ENCODE measurements at places on chromosomes 6 and 20.

DNA sequence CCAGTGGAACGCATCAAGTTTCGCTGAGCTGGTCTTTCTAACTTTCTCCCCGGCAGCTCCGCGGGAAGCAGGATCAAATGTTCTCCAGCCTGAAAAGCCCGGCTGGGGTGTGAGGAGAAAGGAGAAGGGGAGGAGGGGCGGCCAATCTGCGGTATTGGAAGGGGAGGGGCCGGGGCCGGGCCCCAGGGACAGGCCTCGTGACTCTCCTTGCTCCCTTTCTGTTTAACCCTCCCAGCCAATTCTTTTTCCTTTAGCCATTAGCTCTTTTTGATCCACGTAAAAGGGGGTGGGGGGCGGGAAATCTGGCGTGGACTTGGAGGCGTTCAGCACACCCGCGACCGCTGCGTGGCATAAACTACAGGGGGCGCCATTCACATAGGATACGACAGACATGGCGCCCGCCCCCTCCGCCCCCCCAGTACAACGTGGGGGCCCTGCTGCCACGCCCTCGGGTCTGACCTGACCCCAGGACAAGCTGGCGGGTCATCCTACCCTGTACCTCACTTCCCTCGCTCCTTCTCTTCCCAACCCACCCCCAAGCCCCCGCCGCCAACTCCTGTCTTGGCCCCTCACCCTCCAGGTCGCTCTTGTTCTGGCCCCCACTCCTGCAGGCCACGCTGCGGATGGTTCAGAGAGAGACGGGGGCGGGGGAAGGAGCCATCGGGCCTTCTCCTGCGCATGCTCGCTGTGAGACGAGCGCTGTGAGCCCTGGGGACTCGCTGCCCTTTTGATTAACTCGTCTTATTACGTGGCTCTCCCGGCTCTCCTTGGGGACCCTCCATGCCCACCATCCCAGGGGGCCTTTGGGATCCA is 7.8 kb upstream of the MDGA1 start:
- DNase-seq, result no peak

DNA sequence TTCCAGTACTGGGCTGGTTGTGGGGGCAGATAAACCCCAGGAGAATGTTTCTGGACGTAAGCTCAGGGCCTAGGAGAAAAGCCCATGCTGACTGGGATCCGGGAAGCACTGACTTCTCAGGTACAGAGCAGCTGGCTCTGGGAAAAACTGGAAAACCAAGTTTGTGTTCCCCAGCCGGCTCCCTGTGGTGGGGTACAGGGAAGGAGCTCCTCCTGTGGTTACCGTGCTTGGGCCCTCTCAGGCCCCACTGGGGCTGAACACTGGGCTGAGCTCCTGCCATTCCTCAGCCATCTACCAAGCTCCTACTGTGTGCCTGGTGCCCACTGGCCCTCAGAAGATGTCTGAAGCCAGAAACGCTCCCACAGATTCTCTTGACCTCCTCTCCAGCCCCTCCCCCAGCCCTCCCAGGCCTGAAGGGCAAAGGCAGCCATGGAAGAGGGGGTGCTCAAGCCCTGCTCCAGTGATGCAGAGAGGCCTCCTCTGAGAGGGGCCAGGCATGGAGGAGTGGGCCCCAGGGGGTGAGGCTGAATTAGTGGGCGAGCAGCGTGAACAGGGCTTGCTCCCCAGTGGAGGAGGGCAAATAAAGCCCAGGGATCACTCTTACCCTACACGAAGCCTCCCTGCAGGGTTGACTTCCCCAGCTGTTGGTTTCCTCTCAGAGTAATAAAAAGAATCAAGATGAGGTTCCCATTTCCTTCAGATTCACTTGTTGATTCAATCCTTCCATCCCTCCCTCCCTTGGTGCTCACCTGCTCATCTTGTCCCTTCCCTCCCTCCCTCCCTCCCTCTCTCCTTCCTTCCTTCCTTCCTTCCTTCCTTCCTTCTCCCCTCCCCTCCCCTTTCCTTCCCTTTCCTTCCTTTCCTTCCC is 100.0 kb downstream of the VEGFA start:
- no peak for DNase-seq

DNA sequence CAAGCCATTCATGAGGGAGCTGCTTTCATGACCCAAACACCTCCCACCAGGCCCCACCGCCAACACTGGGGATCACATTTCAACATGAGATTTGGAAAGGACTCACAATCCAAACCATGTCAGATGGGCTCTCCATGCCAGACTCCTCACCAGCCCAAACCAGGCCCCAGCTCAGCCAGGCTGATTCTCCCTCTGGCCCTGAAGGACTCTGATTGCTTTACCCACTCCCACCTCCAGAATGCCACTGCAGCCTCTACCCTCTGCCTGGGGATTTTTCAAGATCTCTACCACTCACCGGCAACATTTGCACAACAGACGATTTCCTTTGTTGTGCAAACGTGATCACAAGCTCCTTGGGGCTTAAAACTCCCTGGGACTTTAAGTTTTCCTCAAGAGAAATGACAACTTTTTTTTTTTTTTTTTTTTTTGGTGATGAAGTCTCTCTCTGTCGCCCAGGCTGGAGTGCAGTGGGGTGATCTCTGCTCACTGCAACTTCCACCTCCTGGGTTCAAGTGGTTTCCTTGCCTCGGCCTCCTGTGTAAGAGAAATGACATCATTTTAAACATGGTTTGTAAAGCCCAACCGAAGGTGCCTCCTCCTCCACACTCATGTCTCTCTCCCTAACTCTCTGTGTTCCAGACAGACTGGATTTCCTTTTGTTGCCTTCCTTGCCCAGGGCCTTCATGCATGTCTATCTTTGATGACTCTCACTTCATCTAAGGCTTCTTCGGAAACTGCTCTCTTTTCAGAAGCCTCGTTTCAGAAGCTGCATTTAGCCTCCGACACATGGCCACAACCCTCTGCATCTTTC is 147.0 kb downstream of the CDH26 start:
- DNase-seq, result no peak

DNA sequence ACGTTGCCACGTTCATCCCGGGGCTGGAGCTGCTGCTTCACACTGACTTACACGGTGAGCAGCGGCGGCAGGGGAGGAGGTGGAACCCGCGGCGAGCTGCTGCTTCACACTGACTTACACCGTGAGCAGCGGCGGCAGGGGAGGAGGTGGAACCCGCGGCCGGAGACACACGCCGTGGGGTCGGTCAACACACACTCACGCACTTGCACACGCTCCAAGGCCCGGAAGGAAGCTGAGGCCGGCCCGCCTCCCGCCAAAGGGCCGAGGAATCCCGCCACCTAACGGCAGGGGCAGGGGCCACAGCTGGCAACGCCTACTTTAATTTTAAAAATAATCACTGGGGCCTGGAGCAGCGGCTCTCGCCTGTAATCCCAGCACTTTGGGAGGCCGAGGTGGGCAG is 94.4 kb upstream of the FOXC1 start:
- DNase-seq, result no peak

DNA sequence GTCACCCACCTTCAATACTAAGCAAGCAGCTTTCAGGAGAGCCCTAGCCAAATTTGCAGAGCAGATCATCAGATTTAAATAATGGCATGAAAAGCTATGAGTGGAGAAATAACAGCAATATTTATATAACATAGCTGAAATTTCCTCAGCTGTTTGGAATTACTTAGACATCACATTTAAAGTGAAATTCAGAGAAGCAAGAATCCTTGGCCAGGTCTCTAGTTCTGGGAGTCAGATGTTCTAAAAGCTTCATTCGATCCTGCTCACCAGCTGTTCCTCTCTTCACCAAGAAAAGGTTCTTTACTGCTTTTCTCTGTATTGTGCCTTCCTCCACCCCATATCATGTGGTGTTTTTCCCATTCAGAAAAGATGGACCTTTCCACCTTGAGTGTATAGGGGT is 152.3 kb upstream of the JAG1 start:
- DNase-seq, result no peak

DNA sequence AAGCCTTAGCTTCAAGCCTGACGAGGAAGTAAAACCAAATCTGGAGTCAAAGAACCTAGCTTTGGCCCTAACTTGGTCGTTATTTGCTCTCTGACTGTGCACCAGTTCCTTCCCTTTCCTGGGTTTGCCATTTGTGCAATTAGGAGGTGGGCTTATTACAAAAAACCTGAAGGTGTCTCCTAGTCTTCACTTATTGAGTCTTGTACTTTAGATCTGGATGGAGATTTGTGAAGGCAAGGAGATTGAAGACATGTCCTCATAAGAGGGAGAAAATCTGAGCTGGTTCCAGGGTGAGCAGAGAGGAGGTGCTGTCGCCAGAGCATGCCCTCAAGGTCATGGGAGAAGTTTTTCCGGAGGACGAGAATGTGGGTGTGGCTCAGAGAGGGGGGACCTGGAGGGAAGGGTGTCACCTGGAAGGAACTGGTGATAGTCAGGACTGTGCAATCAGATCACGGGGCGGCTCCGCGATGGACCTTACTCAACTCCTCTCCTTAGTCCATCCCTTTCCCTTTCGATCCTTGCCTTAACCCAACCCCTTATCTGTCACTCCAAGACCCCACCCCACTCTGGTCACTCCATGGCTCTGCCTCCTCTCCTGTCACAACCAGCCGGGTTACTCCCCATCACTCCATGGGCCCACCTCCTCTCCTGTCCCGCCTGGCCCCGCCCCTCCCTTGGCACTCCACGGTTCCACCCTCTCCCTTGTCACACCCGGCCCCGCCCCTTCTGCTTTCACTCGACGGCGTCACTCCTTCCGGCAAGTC is 588 bp upstream of the ACSS2 start:
- DNase-seq, result peak; percentile 95

DNA sequence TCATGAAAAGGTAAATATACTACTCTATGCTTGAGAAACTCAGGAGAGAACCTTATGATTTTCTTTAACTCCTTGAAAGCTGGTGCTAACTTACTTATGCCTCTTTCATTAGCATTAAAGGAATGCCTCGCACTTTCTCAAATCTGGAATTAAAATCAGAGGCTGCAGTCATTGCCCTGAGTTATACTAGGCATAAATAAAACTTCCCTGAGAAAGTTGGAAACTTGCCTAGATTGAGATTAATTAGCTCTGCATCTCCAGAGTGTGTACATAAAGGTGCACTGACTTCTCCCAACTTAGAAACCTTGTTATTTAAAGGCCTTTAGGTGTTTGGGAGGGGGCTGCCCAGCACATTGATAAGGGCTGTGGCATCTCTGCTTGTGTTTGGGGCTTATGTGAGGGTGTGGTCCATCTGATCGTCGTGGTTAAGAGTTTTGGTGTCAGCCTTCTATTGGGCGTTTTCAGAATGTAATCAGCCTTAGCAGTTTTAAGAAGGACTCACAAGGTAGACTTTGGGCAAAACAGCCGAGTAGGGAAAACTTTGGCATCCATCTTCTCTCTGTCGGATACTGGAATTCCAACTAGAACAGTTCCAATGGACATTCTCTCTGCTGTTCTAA is 32.1 kb upstream of the CCN6 start:
- DNase-seq, result no peak

GRCh38 chr6:167163476-167164011 is 5.8 kb upstream of the GPR31 start:
- DNase-seq, result no peak

DNA sequence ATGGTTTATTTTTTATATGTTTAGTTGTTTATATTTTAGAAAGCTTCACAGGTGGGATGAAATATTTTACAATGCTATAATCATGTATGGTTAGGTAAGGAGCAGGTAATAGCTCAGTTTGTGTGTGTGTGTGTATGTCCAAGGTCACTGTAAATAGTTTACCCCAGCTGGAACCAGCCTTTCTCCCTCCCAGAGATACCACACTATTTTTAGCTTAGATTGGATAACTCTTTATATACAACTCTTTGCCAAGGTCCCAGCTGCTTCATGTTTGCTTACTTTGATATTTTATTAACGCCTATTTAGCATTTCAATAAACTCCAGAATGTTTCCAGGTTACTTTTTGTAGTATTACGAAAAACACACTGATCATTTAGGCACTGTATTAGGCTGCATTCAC is 1.8 kb upstream of the PEX7 start:
- no peak for DNase-seq

- no peak for DNase-seq
Measured at GRCh38 chr6:43172104-43173007, 1.3 kb downstream of the SRF start.

DNA sequence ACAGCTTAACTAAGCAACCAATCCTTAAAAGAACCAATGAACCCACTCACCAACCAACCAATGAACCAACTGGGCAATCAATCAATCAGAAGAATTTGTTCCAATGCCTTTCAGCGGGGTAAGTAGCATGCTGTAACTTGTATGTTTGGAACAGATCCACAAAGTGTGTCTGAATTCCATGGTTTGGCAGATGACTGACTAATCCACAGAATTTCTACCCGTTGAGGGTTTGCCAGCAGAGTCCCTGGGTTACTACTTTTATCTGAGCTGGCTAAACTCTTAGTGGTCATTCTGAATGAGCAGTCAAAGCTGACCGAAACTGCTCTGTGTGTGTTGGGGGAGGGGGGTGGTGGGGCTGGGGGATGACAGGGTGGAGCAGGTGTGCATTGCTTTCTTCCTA is 125.0 kb upstream of the JAG1 start:
- DNase-seq, result no peak

- no peak for DNase-seq
Measured at GRCh38 chr6:151629791-151630190, 136.0 kb downstream of the CCDC170 start.

DNA sequence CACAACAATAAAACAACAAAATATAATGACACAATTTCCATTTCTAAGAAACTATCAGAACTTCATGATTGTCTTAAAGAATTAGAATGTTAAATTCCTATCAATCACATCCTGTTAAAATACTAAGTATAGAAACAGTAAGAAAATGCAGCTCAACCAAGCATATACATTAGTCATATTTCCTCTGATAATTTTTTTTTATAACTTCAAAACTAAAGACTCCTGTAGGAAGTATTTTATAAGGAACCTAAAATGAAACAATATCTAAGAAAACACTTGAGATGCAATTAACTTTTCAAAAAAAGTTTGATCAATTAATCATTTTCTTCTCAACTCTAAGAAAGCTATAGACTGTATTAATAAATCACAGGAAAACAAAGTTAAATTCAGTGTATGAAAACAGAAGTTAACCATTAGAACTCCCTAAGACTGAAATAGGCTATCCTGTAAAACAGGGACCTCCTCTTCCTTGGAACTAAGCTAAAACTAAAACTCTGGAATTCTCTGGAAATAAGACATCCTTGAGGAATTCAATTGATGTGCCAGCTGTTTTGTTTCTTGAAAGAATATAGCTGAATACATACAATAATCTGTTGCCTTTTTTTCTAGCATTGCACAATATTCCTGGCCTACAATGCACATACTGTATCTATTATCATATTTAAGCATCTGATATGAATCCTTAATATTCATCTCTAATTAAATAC is 19.8 kb downstream of the FKBP5 start:
- DNase-seq, result no peak

DNA sequence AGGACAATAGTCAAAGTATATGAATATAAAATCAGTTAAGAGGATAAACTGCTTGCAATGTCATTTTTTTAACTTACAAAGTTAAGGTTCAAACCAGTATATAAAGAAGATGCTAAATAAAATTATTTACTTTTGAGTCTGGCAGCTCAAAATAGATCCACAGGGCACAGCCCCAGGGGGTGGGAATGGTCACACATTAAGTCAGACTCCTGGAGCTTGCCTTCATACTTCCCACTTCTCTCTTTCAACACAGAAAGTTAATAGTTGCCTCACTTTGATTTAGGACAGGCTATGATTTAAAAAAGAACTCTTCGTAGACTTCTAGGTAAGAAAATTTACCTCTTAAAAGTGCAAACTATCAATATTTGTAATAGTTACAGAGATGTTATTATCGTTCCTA is 158.3 kb upstream of the RUNX2 start:
- DNase-seq, result no peak

GRCh38 chr6:22141241-22141745 is 155.5 kb downstream of the PRL start:
- DNase-seq, result peak; percentile 67
